NCI-H1105 (cell line): ENCODE measurements at places on chromosomes 4 and X.

GRCh38 chrX:134688031-134688823 lies 30.0 kb upstream of the PLAC1 start:
- DNase-seq = no peak

DNA sequence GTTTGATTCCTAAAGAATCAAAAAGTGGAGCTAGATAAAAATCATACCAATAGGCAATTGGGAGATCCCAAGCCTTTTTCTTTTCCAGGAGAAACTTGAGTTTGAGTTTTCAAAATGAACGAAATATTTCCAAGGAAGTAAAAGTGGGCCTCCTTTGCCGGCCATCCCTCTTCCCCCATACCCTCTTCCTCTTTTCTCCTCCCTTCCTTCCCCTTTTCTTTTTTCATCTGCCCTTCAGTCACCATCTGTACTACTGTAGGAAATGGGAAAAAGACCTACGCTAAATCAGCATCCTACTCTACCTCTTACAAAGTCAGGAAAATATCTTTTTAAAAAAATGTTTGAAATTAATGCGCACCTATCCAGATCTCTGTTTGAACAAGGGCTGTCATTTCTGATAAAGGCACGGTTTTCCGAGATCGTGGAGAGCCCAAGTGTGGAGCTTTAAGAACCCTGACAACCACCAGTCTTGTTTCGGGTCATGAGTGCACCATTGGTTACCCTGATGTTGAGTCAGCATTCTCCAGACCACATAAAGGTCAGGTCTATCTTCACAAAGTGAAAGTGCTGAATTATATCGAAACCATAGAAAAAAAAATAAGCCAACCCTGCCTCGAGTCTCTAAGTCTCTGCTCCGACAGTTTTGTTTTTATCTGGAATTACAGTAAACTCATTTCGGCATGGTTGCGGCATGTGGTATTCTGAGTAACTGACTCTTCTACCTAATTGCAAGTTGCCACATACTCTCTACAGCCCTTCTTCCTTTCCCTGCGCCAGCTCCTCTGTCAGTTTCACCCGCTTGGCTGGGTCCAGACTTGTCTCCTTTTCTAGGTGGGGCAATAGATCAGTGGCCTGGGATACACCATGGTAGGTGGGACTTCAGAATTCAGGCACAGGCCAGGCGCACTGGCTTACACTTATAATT lies 140.2 kb upstream of the KLF3 start:
- no peak for DNase-seq

DNA sequence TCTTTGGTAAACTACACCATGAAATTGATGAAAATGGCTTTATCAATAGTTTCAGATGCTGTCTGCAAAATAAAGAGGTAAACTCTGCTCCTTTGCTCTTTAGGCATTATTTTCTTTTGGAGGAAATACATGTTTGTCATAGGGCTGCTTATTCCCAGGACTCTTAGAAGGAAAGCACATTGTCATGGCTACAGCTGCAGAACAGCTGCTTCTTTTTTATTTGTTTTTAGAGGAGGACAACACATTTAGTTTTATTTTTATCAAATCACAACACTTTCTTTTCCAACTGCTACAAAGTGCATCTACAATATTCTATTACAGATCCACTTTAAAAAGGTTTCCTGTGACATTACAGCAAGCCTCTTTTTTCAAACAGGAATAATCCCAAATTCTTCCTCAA lies 12.7 kb upstream of the HPF1 start:
- DNase-seq = no peak

DNA sequence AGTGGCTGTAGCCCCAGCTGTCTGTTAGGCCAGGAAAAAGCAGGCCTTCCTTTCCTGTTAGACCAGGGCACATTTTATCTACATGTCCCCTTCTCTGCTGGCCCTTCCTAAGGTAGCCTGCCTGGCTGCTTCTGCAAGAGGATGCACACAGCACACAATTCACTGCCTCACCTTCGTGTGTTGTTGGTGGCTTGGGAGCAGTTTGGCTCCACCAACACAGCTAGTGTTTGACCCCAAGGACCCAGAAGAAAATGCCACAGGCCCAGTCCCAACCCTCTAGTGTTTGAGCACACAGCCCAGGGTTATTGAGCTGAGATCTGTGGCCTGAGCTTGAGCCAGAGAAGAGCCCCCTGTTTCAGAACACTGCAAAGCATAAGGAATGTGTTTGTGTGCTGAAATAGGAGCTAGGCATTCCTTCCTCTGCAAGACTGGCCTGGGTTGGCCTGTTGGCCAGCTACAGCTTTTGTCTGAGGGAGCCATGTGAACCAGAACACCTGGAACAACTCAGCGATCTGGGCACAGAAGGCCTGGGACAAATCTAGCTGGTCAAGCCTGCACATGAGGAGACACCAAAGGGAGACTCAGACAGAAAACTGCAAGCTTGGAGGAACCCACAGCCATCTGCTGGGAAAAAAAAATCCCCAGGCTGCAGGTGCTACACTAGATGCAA lies 26.4 kb downstream of the MAGEE1 start:
- DNase-seq = no peak

DNA sequence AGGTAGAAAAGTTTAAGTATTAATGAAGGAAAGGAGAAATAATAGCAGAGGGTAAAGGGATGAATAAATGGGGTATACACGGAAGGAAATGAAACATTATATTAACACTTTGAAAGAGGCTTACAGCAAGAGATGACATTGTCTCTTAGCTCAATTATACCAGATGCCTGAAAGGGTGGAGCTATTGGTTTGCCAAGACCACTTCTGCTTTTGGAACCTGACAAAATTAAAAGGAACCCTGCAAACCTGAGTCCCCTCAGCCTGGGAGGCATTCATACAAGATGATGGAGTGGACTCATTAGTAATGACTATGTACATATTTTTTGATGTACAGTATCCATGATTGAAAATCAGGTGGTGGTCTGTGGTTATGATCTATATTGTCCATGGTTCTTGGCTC lies 45.1 kb upstream of the HPF1 start:
- no peak for DNase-seq

GRCh38 chrX:142671036-142671435 lies 354.7 kb upstream of the SPANXN4 start:
- DNase-seq = no peak

DNA sequence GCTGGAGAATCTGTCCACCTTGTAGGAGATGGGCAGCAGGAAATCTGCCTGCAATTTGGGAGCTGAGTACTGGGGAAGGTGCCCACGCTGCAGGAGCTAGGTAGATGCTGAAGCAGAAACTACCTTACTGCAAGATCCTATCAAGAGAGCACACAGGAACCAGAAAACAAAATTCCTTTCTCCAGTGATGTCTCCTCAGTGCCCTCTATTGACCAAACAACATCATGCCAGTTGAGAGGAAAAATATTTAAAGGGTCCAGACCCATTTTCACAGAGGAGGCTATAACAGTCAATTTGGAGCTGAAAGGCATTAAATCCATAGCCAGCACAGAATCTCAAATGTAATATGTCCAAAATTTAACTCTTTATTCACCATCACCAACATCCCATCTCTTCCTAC lies 406.8 kb downstream of the SLITRK2 start:
- no peak for DNase-seq

GRCh38 chrX:114015966-114016365 lies 567.9 kb upstream of the HTR2C start:
- DNase-seq = no peak

GRCh38 chr4:37447886-37448285 lies 203.3 kb downstream of the NWD2 start:
- no peak for DNase-seq
